Right renal pelvis (tissue), 4 donors: ENCODE measurements at places on chromosomes 5 and 9. TPM values are rescaled to one million over a fixed set of nuclear protein-coding genes. Genes with fewer than 3 reads are reported as not detected.

DNA sequence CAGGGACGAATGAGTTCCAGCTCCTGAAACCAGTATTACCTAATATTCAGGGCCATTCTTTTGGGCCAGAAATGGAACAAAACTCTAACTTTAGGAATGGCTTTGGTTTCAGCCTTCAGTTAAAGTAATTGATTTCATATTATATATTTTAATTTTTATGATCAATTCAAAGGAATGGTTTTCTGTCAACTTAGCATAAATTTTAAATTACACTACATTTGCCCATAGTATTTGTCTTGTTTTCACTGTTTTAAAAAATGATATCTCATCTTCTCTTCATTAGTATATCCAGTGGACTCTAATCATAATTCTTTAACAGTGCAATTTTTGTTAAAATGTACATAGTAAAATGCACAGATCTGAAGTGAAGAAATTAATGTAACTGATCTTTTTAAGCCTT lies 1.9 kb upstream of the PCDHB16 start:
- no peak for DNase-seq

GRCh38 chr5:150122158-150122510 lies 33.5 kb downstream of the PDGFRB start:
- no peak for DNase-seq

Gene PCDHA8
- polyA plus RNA-seq = not detected

Gene ZBTB6
- 13.3 TPM for polyA plus RNA-seq

DNA sequence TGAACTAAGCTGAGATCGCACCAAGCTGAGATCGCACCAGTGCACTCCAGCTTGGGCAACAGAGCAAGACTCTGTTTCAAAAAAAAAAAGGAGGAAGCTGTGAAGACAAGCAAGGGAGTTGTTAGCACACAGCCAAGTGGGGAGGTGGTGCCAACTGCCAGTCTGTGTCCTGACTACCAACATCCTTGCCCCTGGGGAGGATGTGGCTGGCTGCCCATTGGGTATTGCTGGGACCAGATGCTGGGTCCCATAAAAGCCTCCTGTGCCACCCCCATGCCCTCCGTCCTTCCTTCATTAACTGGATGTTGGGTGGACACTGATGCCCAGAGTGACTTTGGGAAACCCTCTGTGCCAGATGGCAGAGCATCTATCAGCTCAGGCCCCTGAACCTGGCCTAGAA lies 157.1 kb upstream of the COL5A1 start:
- no peak for DNase-seq
